A549 treated with Mapracorat at 1 μM for 4 hours (cell line): ENCODE measurements at places on chromosomes 12 and 14. TPM values are rescaled to one million over a fixed set of nuclear protein-coding genes. Genes with fewer than 3 reads are reported as not detected.

The ERP27 gene
- total RNA-seq, result not detected in 5 replicates

The NUAK1 gene
- total RNA-seq, result 5.7 to 7.1 TPM (median 6.8 TPM) in 5 replicates

The CD9 gene
- total RNA-seq, result 247 to 271 TPM (median 270 TPM) in 5 replicates

The DTD2 gene
- total RNA-seq, result 14.3 to 17.5 TPM (median 15.5 TPM) in 5 replicates

The PRB2 gene
- not detected in 5 replicates for total RNA-seq

The HNF1A gene
- total RNA-seq, result 4.0 to 5.5 TPM (median 5.1 TPM) in 5 replicates

The MYO1H gene
- total RNA-seq, result not detected in 5 replicates

The B4GALNT3 gene
- 0.35 to 1.1 TPM (median 0.68 TPM) in 5 replicates for total RNA-seq

The GLI1 gene
- total RNA-seq, result 5.7 to 7.0 TPM (median 6.5 TPM) in 5 replicates

The CRACR2A gene
- 0.76 to 1.7 TPM (median 1.4 TPM) in 5 replicates for total RNA-seq

The CNTN1 gene
- 35.1 to 66.0 TPM (median 51.4 TPM) in 5 replicates for total RNA-seq

The TRMT5 gene
- total RNA-seq, result 12.3 to 15.6 TPM (median 14.3 TPM) in 5 replicates

The SERPINA9 gene
- not detected in 5 replicates for total RNA-seq

The LRP10 gene
- 60.9 to 82.6 TPM (median 74.7 TPM) in 5 replicates for total RNA-seq

The ADAM21 gene
- total RNA-seq, result 0.06 TPM in 2 of 5 replicates, not detected in the others

The MGP gene
- total RNA-seq, result not detected in 5 replicates

The AMIGO2 gene
- total RNA-seq, result 61.2 to 89.9 TPM (median 86.9 TPM) in 5 replicates

The NFE2 gene
- 0.07 TPM in 1 of 5 replicates, not detected in the others for total RNA-seq

The CCDC88C gene
- 5.6 to 6.6 TPM (median 6.0 TPM) in 5 replicates for total RNA-seq

The GALC gene
- 10.2 to 13.8 TPM (median 12.8 TPM) in 5 replicates for total RNA-seq

The EXOC3L4 gene
- total RNA-seq, result 1.3 to 3.3 TPM (median 1.4 TPM) in 5 replicates

The OAS2 gene
- 0.12 to 0.41 TPM (median 0.13 TPM) in 5 replicates for total RNA-seq

The ST8SIA1 gene
- total RNA-seq, result 0.24 TPM in 1 of 5 replicates, not detected in the others

The SLC5A8 gene
- total RNA-seq, result not detected in 5 replicates

The SYNDIG1L gene
- not detected in 5 replicates for total RNA-seq

The PCK2 gene
- 15.0 to 21.2 TPM (median 19.3 TPM) in 5 replicates for total RNA-seq

The SAMD15 gene
- 1.6 to 2.5 TPM (median 1.9 TPM) in 5 replicates for total RNA-seq

The PLXNC1 gene
- 0.03 to 0.23 TPM (median 0.11 TPM) in 5 replicates for total RNA-seq

The CBLN3 gene
- 0.77 to 1.2 TPM (median 1.1 TPM) in 5 replicates for total RNA-seq

The TAS2R43 gene
- total RNA-seq, result not detected in 5 replicates

The CPNE6 gene
- total RNA-seq, result not detected in 5 replicates

The NGB gene
- total RNA-seq, result not detected in 5 replicates

The VRTN gene
- not detected in 5 replicates for total RNA-seq

The DBX2 gene
- not detected in 5 replicates for total RNA-seq

The RNU4-1 gene
- total RNA-seq, result not detected in 5 replicates

The ITGA7 gene
- 0.77 to 1.8 TPM (median 1.0 TPM) in 5 replicates for total RNA-seq

The PTGDR gene
- total RNA-seq, result not detected in 5 replicates

The GPR137C gene
- total RNA-seq, result 0.06 to 0.19 TPM (median 0.17 TPM) in 5 replicates

The HSPB8 gene
- 14.1 to 21.0 TPM (median 16.5 TPM) in 5 replicates for total RNA-seq

The LRRC10 gene
- total RNA-seq, result not detected in 5 replicates

The TRIM9 gene
- 8.0 to 13.7 TPM (median 12.5 TPM) in 5 replicates for total RNA-seq

The PPM1H gene
- 6.1 to 7.5 TPM (median 7.2 TPM) in 5 replicates for total RNA-seq

The LRRIQ1 gene
- 0.42 to 0.82 TPM (median 0.62 TPM) in 5 replicates for total RNA-seq
